Osteocyte (in vitro differentiated cells): ENCODE measurements at places on chromosomes 1 and 21. TPM values are rescaled to one million over a fixed set of nuclear protein-coding genes. Genes with fewer than 3 reads are reported as not detected.

- H3K27me3 ChIP-seq, result no peaks in the 10 kb centered on the region
- no peaks in the 10 kb centered on the region for H3K36me3 ChIP-seq
- no peak overlapping the region for H3K27ac ChIP-seq
Measured at GRCh38 chr1:163672976-163673758, 351.4 kb downstream of the NUF2 start.

Gene LRRC3
- 4.0 and 4.2 TPM in 2 replicates for total RNA-seq

GRCh38 chr1:224264321-224264720 is 65.7 kb downstream of the NVL start:
- H3K4me1 ChIP-seq, result peaks cover 10% of the 10 kb centered on the region
- DNase-seq, result no peak
- no peak overlapping the region for H3K27ac ChIP-seq
- H3K27me3 ChIP-seq, result no peaks in the 10 kb centered on the region

DNA sequence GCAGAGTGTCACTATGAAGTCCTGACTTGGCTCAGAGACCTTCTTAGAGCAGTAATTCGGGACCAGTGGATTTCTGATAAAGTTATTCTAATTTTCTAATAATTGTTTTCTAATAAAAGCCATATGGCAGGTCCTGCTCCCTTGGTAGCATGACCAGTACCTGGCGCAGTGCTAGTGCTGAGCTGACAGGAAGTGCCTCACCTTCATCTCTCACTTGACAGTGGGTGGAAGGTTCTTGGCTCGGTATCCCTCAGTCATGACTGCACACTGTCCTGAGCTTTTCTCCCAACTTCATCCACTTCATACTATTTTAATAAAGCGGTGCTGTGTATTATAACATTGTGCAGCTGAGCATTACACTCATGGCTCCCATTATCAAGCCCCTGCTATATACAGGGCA is 14.1 kb downstream of the VANGL1 start:
- H3K36me3 ChIP-seq, result peaks cover 24% of the 10 kb centered on the region
- H3K4me1 ChIP-seq, result peaks cover 30% of the 10 kb centered on the region
- H3K4me3 ChIP-seq, result no peak overlapping the region
- DNase-seq, result no peak
- H3K27ac ChIP-seq, result no peak overlapping the region

DNA sequence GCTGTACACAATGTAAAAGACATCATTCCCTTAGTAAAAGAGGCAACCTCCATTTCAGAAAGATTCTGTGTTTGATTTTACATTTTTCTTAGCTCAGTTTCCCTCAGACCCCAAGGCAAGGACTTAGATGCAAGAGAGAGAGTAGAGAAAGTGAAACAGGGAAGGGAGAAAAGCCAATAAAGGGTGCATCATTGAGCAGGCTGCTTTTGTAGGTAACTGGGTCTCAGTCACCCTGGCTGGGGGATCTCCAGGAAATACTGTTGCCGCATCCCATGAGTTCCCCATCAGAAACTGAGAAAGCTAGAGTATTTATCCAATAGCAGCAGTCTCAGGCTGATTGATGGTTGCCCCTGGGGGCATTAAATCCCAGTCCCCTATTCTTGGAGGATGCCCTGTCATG is 23.1 kb upstream of the DNAH14 start:
- no peak overlapping the region for H3K27ac ChIP-seq
- no peaks in the 10 kb centered on the region for H3K4me1 ChIP-seq
- peaks cover 16% of the 10 kb centered on the region for H3K27me3 ChIP-seq
- H3K4me3 ChIP-seq, result no peak overlapping the region
- DNase-seq, result no peak

DNA sequence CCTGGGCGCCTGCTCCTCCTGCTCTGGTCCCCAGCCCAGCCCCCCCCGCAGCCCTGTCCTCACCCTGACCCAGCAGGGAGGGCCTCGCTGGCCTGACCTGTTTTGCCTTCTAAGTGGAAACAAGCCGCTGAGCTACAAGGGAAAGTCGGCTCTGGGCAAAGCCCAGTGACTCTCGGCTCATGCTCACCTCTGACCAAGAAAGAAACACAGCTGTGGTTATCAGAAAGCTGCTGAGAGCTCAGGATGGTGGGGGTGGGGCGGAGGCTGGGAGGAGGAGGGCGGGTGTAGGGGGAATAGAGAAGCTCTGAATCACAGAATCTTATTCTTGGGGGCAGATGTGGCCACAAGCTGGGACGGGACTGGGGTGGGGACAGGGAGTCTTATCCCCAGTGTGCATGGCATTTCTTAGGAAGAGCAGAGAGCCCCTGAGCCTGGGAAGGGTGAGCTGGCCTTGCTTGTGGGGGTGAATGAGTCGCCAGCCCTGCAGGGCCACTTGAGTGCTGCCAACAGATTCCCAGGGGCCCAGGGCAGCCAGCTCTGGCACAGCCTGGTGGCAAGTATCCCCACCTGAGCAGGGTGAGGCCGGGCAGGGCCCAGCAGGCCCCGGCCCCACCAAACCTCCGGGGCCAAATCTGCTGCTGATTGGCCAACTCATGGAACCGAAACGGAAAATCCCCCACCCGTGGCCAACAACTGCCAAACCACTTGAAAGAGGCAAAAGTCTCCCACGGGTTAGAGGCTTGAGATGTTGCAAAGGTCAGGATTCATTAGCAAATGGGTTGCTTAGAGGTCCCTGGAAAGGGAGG is 120.6 kb downstream of the SPSB1 start:
- H3K27ac ChIP-seq, result peak overlapping the region; percentile 90
- H3K4me1 ChIP-seq, result peaks cover 30% of the 10 kb centered on the region
- no peak overlapping the region for H3K4me3 ChIP-seq
- DNase-seq, result no peak

Gene WDR64
- not detected in 2 replicates for total RNA-seq

GRCh38 chr21:36325373-36326010 is 5.5 kb downstream of the MORC3 start:
- peak overlapping the region; percentile 52 for H3K27ac ChIP-seq
- peaks cover 59% of the 10 kb centered on the region for H3K4me1 ChIP-seq
- no peak overlapping the region for H3K4me3 ChIP-seq
- no peaks in the 10 kb centered on the region for H3K27me3 ChIP-seq
- H3K36me3 ChIP-seq, result peaks cover 10% of the 10 kb centered on the region

DNA sequence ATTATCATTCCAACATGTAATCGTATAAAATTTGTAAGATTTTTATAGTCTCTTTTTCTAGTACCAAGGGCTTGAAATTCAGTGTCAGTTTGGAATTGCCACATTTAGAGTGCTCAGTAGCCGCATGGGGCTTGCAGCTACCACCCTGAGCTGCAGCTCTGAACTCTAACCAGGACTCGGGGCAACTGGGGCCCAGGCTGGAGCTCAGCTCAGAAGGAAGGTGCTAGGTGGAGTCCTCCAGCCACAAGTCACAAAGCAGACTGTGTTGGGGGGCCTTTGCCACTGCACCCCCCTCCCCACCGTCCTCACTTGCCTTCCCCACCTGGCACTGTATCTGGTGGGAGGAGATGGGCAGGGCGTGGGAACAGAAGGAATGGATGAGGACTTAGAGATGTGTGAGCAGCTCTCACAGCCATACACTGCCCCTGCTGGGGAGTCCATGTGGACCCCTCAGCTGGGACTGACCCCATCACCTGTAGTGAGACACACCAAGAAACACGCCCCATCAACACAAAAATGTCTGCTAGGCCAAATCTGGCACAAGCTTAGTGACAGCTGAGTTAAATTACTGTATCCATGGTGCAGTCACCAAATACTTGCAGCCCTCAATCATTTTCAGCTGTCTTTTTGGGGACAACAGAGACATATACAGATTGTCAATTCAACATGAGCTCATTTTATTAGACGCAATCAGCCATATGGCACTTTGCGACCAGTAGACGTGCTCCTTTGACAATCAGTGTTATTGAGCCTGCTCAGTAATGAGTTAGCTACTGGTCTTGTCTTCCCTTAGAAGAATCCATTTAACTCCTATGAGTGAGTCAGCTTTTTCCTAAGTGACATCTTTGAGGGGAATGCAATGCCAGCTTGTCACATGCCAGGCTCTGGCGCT is 241.7 kb upstream of the RAB4A start:
- no peak overlapping the region for H3K4me3 ChIP-seq
- H3K27ac ChIP-seq, result no peak overlapping the region
- no peaks in the 10 kb centered on the region for H3K36me3 ChIP-seq

DNA sequence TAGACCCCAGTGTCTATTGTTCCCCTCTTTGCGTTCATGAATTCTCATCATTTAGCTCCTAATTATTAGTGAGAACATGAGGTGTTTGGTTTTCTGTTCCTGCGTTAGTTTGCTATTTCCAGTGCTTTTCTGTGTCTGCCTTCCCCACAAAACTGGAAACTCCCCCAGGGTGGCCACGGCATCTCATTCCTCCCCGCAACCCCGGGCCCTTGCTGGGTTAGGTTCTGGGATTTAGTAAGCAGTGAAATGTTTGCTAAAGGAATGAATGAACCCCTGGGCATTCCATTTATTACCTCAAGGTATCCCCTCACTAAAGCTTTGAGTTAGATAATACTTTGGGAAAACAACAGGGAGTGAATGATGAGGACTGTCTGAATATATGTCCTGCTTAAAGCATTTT is 142.9 kb downstream of the GLUL start:
- DNase-seq, result no peak
- H3K4me3 ChIP-seq, result no peak overlapping the region
- H3K27ac ChIP-seq, result no peak overlapping the region
- H3K27me3 ChIP-seq, result peaks cover 2% of the 10 kb centered on the region

Gene KLHDC9
- total RNA-seq, result 3.6 and 3.7 TPM in 2 replicates

- H3K36me3 ChIP-seq, result peaks cover 68% of the 10 kb centered on the region
- no peaks in the 10 kb centered on the region for H3K27me3 ChIP-seq
- H3K27ac ChIP-seq, result no peak overlapping the region
- H3K4me1 ChIP-seq, result no peaks in the 10 kb centered on the region
- no peak for DNase-seq
- H3K4me3 ChIP-seq, result no peak overlapping the region
Measured at GRCh38 chr1:117942293-117942692, 12.8 kb downstream of the WDR3 start.

DNA sequence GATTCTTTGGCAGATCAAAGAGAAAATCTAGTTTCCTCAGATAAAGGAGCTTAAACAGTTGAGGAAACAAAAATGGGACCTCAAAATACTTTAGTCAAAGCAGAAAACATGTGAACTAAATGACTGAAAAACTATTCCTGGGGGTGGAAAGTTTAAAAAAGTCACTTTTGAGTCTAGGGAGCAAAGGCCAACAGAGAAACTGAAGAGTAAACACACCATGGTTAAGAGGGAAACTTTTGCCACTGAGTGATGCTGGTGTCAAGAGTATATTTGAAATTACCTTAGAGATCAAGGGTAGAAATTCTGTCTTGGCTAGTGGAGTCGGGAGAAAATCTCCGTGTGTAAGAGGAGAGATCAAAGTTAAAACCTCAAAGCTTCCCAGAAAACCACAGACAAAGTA is 501.2 kb upstream of the ADGRL4 start:
- H3K36me3 ChIP-seq, result no peaks in the 10 kb centered on the region
